ENCODE measurements at places on chromosomes 6 and 20.

- DNase-seq = no peak
These were observed 134.5 kb downstream of the PRND start for GRCh38 chr20:4856022-4856755.

GRCh38 chr20:25056690-25057233 lies 1.2 kb downstream of the ACSS1 start:
- no peak for DNase-seq

- DNase-seq = no peak
These were observed 165.1 kb upstream of the SLC24A3 start for GRCh38 chr20:19047040-19047950.

- no peak for DNase-seq
These were observed 82.3 kb downstream of the LRRC1 start for GRCh38 chr6:53877151-53877550.

GRCh38 chr6:25053875-25054371 lies 118.2 kb upstream of the RIPOR2 start:
- DNase-seq = no peak

DNA sequence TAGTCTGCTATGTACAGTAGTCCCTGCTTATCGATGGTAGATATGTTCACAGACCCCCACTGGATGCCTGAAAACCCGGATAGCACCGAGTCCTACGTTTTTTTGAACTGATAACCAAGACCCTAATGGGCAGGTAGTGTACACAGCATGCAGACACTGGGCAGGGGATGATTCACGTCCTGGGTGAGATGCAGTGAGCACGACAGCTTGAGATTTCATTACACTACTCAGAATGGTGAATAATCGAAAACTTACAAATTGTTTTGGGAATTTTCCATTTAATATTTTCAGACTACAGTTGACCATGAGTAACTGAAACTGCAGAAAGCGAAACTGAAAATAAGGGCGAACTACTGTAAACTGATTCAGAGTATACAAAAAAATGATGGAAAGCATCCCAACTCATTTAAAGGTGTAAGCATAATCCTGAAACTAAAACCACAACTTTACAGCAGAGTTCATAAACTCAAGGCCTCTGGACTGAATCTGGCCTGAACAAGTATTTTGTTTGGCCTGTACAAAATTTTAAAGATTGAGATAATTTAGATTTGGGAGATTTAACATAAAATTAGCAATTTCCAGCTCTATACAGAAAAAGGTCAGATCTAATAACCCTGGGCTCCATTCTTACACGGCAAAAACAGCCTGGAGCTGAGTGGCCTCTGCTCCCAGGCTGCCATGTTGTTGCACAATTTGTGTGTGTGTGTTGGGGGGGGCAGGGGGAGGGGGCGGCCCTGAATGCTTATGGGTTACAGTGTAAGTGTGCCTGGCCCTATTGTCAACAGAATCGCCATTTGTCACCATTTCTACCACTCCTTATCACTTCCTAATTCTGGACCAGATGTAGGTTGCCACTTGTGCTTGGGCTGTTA lies 34.9 kb downstream of the RNF24 start:
- DNase-seq = peak; percentile 49

- DNase-seq = no peak
These were observed 16.4 kb downstream of the ADGRF4 start for GRCh38 chr6:47714802-47715201.

DNA sequence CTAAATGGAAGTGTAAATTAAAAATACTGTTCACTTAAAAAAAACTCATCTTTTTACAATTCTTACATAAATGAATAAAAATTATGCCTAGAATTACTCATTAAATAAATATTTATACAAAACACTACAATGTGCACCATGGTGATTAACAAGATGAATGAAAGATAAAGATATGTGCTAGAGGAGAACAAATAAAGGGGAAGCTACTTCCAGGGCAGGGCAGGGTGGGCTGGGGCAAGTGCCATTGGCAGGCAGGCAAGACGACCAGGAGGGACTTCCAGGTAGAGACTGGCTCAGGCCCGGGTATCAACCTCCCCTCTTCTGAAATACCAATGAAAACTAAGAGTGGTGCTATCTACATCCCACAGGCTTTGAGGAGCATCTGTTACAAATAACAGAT lies 20.4 kb downstream of the PREP start:
- DNase-seq = no peak

DNA sequence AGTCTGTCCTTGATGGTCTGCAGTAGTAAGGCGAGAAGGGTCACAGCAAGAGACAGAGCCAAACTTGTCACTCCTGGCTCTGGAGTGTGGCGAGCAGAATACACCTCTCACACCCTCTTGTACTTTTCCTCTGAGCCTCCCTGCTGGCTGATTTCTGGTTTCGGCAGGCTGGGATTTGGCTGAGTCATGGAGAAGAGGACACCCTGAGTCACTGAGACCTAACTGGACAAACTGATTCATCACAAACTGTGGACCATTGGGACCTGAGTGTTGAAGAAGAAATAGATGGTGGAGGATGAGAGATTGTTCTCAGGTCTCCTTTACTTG lies 101.7 kb downstream of the F13A1 start:
- DNase-seq = no peak

- DNase-seq = no peak
These were observed 13.5 kb downstream of the PIGU start for GRCh38 chr20:34663213-34663943.

DNA sequence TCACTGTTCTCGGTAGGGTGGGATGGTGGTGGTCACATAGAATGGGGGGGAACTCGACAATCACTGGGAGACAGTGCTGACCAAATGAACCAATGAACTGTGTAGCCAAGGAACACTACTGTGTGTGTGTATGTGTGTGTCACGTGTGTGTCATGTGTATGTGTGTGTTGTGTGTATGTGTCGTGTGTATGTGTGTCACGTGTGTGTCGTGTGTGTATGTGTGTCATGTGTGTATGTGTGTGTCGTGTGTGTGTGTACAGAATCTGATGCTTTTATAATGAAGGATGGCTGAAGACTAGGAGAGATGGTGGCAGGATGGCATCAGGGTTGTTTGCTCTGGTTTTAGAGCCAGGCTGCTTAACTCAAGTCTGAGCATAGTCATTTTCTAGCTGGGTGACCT lies 99.1 kb upstream of the DUSP22 start:
- DNase-seq = no peak

- DNase-seq = no peak
These were observed 25.8 kb upstream of the RTF2 start for GRCh38 chr20:56442389-56443365.

GRCh38 chr6:90610751-90611542 lies 24.1 kb upstream of the MAP3K7 start:
- DNase-seq = peak; percentile 29

Data from HuH-7.5 (cell line).